ENCODE measurements at places on chromosomes 5 and 9.

DNA sequence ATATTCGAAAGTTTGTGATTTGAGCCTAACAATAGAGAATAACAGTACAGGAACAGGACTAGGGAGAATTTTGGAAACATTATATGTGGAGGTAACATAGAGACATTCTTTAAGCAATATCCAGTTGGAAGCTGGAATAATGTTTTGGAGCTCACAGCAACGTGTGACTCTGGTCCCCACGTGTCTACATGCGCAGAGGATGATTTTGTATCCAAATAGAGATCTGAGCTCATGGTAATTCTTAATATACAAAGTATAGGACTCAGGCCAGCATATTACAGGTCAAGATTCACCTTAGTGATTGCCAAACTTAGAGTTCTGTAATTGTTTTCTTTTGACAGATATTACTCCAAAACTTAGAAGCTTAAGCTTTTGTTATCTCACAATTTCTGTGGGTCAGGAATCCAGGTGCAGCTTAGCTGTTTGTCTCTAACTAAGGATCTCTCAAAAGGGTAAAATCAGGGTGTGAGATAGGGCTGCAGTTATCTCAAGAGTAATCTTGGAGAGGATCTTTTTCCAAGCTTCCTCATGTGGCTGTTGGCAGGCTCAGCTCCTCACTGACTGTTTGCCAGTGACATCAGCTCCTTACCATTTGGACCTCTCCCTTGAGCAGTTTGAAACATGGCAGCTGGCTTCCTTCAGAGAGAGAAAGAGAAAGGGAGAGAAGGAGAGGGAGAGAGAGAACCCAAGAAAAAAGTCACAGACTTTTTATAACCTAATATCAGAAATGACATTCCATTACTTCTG, 272.0 kb upstream of the ZNF462 start:
- no peak for DNase-seq

GRCh38 chr9:89786655-89787054, 181.8 kb downstream of the GADD45G start:
- DNase-seq = no peak

GRCh38 chr9:134271338-134272301, 54.6 kb upstream of the RXRA start:
- DNase-seq = no peak

- no peak for DNase-seq
These were observed 18.3 kb downstream of the AKNA start for GRCh38 chr9:114369216-114370130.
